ENCODE measurements at places on chromosomes 5 and 9.

GRCh38 chr5:27158775-27159174 lies 120.4 kb upstream of the CDH9 start:
- no peak for DNase-seq

DNA sequence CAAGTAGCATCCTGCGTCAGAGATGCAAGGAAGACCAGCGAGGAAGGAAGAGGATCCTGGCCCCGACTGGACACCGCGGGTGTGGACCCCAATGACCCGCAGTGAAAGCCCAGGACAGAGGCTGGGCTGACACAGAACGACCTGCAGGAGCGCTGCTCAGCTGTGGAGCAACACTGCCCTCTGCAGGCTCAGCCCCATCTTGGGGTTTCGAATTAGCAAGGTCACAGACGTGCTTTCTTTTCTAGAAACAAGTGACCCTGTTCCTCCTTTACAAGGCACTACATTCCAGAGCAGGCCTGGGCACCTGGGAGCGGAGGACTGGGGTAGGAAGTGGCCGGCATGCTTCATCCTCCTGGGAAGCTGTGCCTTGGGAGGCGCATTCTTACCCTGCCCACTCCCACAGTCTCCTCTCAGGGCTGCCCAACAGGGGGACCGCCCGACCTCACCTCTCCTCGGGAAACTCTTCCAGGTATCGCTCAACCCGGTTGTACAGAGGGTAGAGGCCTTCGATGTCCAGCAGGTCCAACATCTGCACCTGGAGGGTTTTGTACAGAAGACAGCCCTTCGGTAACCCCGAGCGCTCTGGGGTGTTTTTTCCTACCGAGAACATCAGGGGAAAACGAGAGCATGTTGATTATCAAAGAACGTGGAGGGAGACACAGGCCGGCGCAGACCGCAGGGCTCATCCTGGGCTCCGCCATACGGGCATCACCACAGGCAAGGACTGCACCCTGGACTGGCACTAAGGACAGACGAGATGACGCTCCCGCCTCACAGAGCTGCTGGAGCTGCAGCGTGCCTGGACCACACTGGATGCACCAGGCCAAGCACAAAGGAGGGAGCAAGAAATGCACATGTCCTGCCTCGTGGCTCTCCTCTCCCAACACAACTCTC lies 35.0 kb downstream of the IPPK start:
- DNase-seq = peak; percentile 52

- DNase-seq = no peak
Observed at GRCh38 chr5:124651663-124652513, 94.6 kb downstream of the ZNF608 start.

- no peak for DNase-seq
Observed at GRCh38 chr5:57681942-57682341, 199.3 kb upstream of the ACTBL2 start.

DNA sequence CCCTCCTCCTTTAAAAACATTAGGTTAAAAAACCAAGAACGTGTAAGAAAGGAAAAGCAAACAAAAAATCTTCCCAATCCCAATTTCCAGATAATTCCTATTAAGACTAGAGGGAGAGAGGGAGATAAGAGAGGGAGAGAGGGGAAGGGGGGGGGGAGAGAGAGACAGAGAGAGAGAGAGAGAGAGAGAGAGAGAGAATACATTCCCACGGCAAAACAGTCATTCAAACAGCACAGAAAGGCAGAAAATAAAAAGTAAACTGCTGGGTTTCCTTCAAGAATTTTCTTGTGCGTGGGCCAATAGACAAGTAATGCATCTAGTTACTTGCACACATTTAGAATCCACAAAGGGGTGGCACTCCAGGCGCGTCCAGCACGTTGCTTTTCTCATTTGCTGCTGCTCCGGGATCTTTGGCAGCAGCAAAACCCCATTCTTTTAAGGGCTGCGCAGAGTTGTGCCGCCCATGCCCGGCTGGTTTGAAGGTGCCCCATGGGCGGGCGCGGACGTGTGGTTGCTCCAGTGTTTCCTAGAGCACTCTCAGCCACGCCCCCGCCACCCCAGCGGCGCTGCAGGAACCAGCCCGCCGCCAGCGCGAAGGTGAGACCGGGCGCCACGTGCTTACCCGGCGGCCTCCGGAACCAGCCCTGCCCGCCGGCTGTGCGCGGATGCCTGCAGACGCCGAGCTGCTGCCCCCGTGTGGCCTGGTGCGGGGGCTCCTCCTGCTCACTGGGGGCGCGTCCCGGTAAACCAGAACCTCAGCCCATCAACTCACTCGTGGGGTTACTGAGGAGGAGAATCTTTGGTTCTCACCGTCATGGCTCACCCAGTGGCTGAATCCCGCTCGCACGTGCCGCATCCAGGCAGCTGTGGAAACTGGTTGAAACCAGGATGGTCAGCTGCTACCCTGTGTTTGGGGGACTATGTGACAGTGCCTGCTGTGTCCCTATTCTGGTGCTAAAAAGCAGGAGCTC lies 44.6 kb downstream of the STC2 start:
- peak; percentile 25 for DNase-seq
